ENCODE measurements at places on chromosomes 11 and 22.
A peak's percentile ranks its signal among the peaks of the same experiment; 100 is the strongest.

- DNase-seq: no peak
Measured at GRCh38 chr11:108857382-108857781, 192.5 kb downstream of the DDX10 start.

DNA sequence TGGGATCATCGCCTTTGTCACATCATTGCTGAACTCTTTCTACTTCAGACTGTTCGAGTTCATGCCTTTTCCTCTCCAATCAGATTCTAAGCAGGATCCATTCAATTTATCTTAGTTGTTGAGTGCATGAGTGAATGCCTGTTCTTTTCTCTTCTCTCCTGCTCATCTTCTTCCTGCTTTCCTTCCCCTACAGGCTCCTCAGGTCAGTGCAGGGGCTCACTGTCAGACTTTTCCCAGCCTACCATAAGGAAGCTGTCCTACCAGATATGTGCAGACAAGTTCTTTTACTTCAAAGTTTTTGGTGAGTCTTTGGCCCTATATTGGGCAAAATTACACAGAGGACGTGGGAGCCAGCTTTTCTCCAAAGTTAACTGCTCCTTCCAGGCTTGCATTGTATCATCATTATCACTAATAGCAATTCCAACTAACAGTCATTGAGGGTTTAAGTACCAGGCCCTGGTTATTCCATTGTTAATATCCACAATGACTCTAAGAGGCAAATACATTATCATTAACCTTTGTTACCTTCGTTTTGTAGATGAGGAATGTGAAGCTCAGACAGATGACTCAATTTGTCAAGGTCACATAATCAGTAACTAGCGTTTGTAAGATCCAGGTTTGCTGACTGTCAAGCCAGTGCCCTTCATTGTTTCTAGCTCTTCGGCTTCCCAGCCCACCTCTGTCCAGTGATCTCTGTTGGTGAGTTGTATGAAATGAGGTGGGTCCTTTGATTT, 30.4 kb downstream of the OR6Q1 start:
- no peak for DNase-seq

- DNase-seq: no peak
Measured at GRCh38 chr11:76259299-76259908, 53.1 kb upstream of the WNT11 start.

- no peak for DNase-seq
Measured at GRCh38 chr11:119378851-119379465, 2.5 kb downstream of the USP2 start.

DNA sequence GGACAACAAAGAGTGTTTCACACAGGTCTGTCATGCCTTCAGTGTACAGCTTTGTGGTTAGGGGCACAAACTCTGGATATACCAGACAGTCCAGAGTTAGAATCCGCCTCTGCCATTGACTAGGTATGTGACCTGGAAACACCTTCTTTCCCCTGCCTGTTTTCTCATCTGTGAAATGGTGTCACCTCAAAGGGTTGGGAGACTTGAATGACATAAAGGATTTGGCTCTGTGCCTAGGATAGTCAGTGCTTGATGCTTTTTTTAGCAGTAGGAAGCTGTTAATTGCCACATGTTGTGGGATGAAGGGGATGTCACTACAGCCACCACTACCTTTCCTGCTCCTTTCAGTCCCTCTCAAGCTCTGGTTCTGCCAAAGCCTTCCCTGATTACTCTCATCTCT, 17.4 kb upstream of the LRRC55 start:
- DNase-seq: peak; percentile 3

DNA sequence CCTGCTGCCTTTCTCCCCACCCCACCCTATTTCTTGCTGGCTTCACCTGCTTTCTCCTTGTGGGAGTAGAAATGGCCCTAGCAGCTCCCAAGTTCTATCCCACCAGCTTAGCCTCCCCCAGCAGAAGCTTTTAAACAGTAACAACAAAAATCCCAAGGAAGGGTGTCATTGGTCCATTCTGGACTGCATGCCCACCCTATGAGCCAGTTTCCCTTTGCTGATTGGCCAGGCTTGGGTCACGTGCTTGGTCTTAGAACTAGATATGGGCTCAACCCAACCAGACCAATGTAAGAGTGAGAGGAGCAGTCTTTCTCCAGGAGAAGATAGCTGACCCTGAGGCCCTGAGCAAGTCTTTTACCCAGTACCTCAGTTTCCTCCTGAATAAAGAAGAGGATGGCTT, 2.3 kb downstream of the MTFP1 start:
- no peak for DNase-seq

GRCh38 chr11:92199991-92200390, 24.6 kb upstream of the FAT3 start:
- no peak for DNase-seq

DNA sequence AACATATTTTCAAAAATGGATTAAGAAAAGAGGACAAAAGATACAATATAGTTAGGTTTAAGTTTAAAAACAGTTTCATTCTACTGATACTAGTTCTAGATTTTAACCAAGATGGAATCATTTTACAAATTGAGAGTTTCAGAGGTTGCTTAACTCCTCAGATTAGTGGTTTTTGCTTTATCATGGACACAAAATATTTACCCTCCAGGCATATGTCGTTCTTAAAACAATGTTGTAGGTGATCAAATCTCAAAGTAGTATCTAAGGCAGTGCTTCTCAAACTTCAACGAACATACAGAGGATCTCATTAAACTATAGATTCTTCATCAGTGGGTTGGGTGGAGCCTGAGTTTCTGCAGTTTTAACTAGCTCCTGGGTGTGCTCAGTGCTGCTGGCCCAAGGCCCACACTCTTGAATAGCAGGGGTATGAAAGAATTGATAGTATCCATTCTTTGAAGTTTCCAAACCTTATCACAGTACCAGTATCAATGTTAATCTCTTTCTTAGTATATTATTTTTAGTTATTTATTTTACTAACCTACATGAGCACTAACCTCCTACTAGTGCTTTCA, 48.0 kb downstream of the YAP1 start:
- DNase-seq: no peak

DNA sequence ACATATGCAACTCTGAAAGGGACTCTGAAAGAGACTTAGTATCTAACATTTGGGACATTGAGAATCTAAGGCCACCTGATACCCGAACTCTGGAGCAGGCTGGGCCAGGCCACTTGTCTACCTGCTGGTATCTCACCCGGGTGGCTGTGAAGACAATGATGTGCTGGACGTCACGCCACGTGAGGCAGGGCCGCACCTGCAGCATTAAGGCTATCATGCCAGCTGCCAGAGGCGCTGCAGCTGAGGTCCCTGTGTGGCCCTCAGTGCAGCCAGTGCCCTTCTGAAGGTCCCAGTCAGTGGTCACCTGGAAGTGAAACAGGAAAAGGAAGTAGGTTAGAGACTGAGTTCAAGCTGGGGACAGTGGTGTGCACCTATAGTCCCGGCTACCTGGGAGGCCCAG, 12.4 kb downstream of the PCSK7 start:
- DNase-seq: no peak

DNA sequence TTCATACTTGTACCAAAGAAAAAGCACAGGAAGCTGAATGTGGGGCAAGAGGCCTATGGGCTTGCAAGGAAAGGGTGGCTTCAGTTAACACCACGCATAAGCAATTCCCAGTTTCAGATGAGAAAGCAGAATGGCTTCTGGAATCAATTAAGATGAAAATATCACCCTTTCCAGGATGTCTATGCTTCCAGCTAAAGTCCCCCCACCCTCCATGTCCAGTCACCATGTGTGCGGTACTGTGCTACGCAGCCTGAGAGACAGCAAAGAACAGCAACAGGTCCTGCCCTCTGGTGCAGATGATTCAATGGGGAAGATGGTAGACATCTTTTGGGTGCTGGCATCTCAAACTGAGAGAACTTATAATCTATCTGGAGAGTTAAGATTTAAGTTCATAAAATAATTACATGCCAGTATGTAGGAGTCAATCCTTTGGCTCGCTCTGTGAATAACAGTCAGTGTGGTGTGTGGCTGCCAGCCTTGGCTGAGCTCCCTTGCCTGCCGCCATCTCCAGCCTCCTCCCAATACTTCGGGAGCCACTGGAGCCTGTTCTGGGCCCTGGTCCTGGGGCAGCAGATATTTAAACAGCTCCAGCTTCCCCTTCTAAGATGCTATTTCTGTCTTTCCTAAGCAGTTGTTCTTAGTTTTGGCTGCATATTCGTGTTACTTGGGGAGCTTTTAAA, 44.5 kb downstream of the ME3 start:
- no peak for DNase-seq

- DNase-seq: peak; percentile 87
Measured at GRCh38 chr22:37870273-37870672, 21.1 kb downstream of the EIF3L start.

- peak; percentile 52 for DNase-seq
Measured at GRCh38 chr11:125514336-125515101, 18.5 kb upstream of the FEZ1 start.

DNA sequence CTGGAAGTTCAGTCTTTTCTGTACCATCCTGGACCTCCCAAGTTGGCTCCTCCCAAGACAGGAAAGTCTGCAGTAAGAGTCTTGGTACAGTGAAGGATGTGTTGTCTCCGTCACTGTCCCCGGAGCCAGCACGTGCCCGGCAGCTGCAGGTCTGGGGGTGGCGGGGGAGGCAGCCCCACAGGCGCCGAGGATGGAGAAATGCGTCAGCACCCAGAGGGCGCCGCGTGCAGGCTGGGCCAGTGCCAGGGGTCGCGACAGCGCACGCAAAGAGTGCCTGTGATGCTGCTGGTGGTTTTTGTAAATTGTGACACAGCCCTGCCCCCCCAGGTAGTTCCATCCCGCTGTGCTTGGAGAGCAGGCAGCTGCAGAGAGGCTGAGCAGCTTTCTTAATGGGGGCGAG, 1200.5 kb downstream of the BRD1 start:
- no peak for DNase-seq

GRCh38 chr11:107859459-107860239, 1.1 kb upstream of the SLC35F2 start:
- peak; percentile 80 for DNase-seq

All from DMS53 (cell line).